ENCODE measurements at places on chromosomes 2 and 18.

DNA sequence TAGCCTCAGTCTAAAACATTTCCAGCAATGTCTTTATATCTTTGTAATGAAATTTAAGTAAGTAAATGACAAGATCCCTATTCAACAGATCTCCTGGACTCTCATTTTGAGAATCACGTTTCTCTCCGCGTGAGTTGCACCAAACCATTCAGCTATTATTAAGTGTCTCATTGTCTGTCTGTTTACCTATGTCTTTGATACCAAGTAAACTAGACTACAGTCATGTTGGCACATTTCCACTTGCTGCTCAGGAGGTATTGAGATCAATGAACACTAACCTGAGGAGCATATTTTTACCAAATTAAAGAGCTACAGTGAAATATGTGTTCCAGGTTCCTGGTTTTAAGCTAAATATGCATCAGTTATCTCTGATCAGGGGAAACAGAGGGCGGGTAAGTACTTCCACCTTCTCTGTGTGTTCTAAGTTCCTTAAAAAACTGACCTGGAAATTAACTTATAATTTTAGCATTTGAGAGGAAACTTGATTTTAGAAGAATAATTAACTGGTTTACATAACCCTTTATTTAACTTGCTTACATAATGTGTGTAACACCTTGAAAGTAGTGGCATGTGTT lies 125.8 kb downstream of the OSBPL6 start:
- no peak for DNase-seq

DNA sequence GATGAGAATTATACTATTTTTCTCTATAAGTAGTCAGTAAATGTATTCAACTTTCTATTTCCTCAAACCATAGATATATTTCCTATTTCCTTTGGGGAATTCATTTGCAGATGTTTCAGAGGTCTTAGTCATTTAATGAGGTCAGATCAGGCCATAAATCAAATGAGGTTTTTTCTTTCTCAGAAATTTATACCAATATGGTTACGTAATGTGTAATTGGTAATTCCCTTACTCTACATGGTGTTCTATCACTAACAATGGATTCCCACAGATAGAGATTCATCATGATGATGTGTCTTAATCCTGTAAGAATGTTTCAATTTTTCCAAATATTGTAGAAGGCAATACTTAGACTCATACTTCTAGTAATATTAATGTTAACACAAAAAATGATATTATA lies 108.0 kb downstream of the DPP4 start:
- DNase-seq = no peak

DNA sequence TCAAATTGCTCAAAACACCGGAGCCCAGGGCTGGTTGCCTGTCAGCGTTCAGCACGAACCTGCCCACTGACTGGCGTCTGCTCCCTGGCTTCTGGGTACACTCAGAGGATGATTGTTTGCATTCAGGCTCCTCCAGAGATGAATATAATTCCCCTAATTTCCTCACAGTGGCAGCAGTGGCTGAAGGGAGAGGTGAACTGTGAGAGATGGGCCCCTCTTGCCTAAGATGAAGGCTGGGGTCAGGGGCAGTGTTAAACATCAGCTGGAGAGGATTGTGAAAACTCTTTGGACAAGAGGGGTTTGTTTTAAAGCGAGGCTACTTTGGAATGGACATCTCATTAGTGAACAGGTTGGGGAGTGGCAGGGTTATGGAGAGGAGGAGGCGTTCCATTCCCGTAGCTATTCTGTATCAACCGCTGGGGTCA lies 31.0 kb downstream of the TCF7L1 start:
- DNase-seq = no peak

DNA sequence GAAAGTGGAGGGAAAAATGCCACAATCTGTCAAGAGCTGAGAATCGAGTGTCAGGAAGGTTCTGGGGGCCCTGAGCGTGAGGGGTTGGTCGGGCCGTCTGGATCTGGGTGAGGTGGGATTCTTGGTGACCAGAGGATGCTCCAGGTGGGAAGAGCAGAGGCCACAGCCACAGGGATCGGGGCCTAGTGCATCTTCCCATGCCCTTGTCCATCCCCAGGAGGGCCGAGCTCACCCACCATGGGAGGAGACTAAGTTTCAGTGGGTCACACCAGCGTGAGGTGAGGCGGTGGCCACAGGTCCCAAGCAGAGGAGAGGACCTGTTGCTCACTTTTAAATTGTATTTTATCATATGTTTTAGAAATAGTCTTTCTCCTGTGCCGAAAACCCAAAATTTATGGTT lies 70.0 kb downstream of the TMEM18 start:
- no peak for DNase-seq

GRCh38 chr2:176081837-176082524 lies 1.8 kb downstream of the EVX2 start:
- DNase-seq = no peak

- DNase-seq = no peak
These were observed 491.9 kb upstream of the CHAC2 start for GRCh38 chr2:53275743-53276142.

GRCh38 chr2:231928481-231928880 lies 2.3 kb upstream of the NPPC start:
- no peak for DNase-seq

- DNase-seq = no peak
These were observed 204.5 kb upstream of the LRATD1 start for GRCh38 chr2:14428056-14428455.

DNA sequence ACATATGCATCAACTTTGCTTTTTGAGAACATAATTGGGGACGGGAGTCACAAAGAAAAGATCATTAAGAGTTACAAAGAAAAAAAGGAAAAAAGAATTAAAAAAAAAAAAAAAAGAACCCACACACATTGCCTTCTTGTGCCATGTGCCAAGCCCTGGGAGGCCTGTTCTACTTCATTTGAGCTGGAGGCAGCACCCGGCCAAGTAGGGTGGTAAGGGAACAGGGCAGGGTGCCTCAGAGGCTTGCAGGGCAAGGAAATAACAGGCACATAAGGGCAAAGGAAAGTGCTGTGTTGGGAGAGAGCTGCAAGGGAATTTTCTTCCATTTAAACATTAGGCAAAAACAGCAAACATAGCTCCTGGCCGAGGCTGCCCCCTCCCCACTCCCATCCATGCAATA lies 418.0 kb downstream of the TMEM182 start:
- DNase-seq = no peak

DNA sequence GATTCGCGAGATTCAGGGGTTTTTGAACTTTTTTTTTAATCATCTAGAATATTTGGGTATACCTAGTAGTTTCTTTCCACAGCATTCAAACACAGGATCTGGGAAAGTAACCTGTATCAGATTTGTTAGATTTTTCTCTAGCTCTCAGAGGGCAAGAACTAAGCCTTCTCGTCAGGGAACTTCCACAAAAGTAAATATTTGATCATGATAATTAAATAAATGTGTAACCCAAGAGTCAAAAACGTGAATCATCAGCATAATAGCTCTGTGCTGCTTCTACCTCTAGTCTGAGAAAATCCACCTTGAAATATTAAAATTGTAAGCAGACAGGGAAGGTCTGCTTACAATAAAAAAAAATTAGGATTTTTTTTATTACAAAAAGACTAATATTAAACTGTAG lies 225.7 kb upstream of the SPOPL start:
- DNase-seq = no peak

GRCh38 chr18:79042276-79042675 lies 26.9 kb upstream of the ATP9B start:
- no peak for DNase-seq

DNA sequence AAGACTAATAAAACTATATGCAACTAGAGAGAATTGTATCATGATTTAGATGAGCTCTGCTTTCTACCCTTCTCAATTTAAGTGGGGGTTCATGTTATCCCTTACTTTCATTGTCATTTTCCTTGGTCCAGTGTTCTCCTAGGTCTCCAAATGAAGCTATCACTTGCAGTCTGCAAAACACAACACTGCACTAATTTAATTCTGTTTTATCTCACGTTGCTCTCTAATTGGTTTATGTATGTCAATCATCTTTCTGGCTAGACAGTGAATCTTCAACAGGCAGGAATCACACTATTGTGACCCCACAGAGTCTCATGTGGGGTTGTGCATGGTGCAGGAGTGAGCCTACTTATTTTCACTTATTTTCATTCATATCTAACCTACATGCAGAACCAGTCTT lies 348.3 kb upstream of the SYT4 start:
- no peak for DNase-seq

- no peak for DNase-seq
These were observed 1.9 kb upstream of the GALNT14 start for GRCh38 chr2:31140151-31140550.

- no peak for DNase-seq
These were observed 128.8 kb downstream of the ZNF521 start for GRCh38 chr18:25223211-25223610.

- no peak for DNase-seq
These were observed 43.3 kb upstream of the FN1 start for GRCh38 chr2:215479121-215479520.

DNA sequence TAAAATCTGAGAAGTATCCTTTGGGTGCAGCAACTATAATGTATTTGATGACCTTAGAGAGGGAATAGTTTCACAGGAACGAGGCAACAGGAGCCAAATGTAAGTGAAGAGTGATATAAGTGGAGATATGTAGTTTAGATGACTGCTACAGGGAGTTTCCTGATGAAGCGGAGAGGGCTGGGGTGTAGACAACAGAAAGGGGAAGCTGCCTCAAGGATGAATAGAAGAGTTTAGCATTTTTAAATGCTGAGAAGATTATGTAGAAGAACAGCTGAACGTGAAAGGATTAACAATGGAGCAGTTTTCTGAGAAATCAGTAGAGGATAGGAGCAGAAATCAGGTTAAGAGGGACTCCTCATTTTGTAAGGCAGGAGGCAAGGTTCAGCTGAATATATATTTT lies 133.3 kb downstream of the LCLAT1 start:
- peak; percentile 3 for DNase-seq

GRCh38 chr2:170324640-170325046 lies 146.7 kb downstream of the MYO3B start:
- no peak for DNase-seq

DNA sequence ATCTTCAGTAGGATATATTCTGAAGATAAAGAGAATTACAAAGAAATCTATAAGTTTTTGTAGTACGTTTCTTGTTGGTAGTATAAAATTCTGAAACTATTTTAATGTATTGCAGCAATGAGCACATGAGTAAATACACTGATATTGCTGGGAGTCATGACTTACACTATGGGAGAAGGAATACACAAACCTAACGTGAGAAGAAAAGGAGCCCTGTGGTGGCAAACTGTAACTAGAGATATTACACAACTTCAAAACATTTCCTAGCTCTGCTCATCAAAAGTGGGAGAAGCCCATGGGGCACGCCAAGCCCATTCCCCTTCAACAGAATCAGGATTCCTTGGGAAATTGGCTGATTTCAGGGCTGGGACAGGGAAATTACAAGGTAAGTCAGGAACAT lies 20.5 kb downstream of the SPIRE1 start:
- DNase-seq = no peak

GRCh38 chr18:63752636-63753035 lies 22.6 kb upstream of the SERPINB7 start:
- DNase-seq = no peak

DNA sequence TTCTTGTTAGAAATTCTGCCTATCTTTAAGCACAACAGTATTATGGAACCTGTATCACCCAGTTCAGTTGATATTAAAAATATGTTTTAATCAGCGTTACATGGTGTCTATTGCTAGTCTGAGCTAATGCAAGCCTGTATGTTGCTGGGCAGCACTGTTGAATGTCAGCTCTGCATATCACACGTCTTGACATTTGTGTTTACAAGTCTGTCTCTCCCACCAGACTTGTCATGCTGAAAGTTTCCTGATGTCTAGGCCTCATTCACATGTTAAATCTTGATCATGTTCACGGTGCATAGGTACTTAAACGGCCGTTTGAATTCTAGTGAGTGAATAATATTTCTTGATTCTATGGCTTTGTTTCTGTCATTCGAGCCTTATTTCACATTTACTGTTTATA lies 385.0 kb downstream of the SOCS6 start:
- DNase-seq = no peak

DNA sequence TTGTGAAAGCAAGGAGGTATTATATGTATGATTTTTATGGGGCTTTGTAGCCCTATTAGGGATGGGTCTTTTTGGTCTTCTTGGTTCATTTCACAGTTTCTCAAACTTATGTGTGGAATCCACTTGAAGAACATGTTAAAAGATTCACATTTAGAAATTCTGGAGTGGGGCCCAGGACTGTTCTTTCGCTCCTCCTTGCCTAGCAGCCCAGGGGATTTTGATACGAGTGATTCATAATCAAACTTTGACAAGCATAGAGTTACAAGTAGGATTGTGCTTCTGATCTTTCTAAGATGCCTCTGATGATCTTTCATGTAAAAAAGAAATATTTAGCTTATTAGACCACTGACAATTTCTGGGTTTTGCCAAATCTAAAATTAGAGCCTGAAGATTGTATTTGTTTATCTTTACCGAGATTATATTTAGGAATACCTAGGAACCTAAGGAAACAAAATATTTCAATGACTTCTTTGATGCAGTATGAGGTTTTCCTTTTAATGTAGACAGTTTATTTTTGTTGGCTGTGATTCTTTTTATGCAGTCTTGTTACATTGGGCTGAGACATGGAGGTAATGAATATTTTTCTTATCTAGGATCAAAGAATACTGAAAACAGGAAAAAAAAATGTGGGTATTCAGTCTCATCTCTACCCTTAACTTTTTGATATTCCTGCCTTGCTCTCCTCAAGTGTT lies 324.0 kb downstream of the PARD3B start:
- DNase-seq = no peak

DNA sequence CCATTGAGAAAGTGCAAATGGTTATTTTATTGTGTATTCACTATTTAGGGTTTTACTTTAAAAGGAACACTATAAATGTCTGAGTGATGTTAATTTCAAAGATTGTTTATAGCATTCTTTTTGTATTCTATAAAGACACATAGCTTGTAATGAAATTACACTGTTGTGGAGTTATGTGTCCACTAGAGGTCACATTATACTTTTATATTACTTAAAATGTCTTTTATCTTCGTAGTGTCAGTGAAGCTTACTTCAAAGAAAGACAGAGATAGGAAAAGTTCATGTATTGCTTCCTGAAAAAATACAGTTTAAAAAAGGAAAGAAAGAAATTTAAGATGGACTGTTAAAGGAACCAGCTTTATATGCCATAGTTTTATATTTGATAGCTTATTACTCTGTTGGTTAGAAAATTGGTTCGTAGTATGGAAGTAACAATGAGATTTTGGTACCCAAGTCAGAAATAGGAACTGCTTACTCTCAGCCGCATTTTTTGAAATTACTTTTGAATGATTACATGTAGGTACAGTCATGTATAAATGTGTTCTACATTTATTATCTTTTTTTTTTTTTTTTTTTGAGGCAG lies 20.5 kb downstream of the APLF start:
- DNase-seq = no peak

GRCh38 chr2:68250652-68251186 lies 1.6 kb downstream of the PPP3R1 start:
- DNase-seq = no peak
